ENCODE measurements at places on chromosomes 5 and 9.

DNA sequence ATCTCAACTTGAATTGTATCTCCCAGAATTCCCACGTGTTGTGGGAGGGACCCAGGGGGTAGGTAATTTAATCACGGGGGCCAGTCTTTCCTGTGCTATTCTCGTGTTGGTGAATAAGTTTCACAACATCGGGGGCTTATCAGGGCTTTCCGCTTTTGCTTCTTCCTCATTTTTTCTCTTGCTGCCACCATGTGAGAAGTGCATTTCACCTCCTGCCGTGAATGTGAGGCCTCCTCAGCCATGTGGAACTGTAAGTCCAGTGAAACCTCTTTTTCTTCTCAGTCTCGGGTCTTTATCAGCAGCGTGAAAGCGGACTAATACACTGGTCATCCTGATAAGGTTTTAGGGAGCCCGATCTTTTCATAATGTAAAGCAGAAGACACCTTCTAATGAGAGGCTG is 687.0 kb upstream of the FTMT start:
- DNase-seq = no peak

DNA sequence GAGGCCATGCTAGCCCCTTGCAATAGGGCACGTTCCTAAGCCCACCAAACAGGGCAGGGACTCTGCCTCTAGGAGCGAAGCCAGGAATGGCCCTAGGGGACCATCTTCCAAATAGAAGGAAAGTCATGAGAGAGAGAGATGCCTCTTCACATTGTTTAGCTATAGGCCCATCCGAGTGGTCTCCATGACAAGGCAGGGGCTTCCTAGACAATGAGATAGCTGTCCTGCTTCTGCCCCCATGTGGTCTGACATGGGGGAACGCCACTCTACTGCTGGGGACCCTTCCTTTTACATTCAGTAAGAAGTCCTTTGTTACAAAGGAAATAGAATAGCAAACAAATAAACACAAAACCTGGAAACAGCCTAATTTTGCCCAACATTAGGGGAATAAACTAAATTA is 17.9 kb upstream of the KIF4B start:
- DNase-seq = no peak

DNA sequence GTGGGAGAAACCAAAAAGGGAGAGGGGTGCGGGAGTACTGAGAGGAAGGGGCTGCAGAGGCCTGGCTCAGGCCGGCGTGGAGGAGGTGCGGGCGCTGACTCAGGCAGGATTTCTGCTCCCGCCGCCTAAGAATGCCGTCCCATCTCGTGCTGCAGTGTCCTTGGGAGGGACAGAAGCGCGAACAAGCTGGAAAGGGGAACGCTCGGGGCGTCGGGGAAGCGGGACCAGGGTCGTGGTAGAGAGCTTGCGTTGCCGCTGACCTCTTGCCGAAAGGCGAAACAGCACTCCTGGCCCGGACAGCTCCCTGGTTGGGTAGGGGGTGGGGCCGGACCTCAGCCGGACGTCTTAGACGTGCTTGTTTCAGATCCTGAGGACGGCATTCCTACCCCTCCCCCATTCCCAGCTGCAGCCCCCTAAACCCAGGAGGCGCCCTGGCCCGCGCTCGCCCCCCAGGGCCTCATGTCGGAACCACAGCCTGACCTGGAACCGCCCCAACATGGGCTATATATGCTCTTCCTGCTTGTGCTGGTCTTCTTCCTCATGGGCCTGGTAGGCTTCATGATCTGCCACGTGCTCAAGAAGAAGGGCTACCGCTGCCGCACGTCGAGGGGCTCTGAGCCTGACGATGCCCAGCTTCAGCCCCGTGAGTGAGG is 1.1 kb downstream of the RELL2 start:
- DNase-seq = peak; percentile 29

GRCh38 chr9:69325409-69326212 is 596 bp downstream of the ENTREP1 start:
- no peak for DNase-seq

- peak; percentile 1 for DNase-seq
Observed at GRCh38 chr5:88602584-88602983, 280.4 kb downstream of the MEF2C start.

- no peak for DNase-seq
Observed at GRCh38 chr9:121383715-121384114, 13.7 kb upstream of the STOM start.

- DNase-seq = peak; percentile 24
Observed at GRCh38 chr9:4298255-4299004, 1.4 kb downstream of the GLIS3 start.

DNA sequence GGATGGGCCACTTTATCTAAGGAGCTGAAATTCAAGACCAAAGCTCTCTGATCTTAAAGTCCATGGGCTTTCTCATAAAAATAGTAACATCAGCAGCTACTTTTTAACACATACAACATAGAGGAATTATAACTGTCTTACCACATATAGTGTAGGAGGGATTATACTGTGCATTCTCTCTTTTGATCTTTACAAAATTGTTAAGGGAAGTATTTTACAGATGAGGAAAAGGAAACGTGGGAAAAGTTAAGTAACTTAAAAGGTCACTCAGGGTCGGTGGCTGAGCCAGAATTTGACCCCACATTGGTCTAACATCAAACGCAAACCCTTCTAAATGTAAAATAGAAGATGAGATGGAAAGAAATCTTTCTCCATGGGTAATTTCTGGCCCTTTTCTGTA is 38.4 kb downstream of the ZNF608 start:
- DNase-seq = no peak

GRCh38 chr9:116204252-116204882 is 50.8 kb downstream of the PAPPA start:
- DNase-seq = no peak

Data from stimulated activated CD4-positive, alpha-beta T cell treated with anti-CD3 and anti-CD28 coated beads, TNF-alpha, amount 100 ng/mL, for 4 hours (primary cell).